ENCODE measurements at places on chromosomes 6 and 20. TPM values are rescaled to one million over a fixed set of nuclear protein-coding genes. Genes with fewer than 3 reads are reported as not detected.

- DNase-seq = peak; percentile 59
These were observed 4.7 kb downstream of the SLCO4A1 start for GRCh38 chr20:62646851-62647520.

GRCh38 chr6:129351807-129352206, 358.2 kb downstream of the ARHGAP18 start:
- no peak for DNase-seq

- DNase-seq = no peak
These were observed 17.5 kb downstream of the CEBPB start for GRCh38 chr20:50208085-50208491.

- no peak for DNase-seq
These were observed 667.8 kb upstream of the GJE1 start for GRCh38 chr6:141464896-141465295.

DNA sequence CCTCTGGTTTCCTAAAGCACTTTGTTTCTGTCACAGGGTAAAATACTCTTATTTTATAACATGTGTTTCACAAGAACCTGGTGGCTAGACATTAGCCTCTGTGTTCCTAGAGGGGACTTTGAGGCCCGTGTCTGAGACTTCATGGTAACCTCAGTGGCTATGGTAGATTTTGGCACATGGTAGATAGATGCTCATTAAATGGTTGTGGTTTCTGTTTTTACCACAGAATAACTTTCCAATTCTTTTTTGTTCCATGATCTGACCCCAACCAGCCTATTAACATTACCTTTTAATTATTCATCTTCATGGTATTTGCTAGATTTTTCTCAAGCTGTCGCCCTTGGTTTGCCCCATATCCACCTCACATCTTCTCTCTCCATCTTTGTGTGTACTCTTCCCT, 34.3 kb downstream of the CCN2 start:
- no peak for DNase-seq

- DNase-seq = no peak
These were observed 79.0 kb downstream of the MAN1A1 start for GRCh38 chr6:119270545-119270944.

GRCh38 chr6:152356662-152357061, 280.5 kb downstream of the SYNE1 start:
- no peak for DNase-seq

GRCh38 chr6:31769684-31770371, 7.3 kb downstream of the VWA7 start:
- peak; percentile 79 for DNase-seq

- DNase-seq = peak; percentile 63
These were observed 101.5 kb downstream of the NOL4L start for GRCh38 chr20:32483351-32484224.

GRCh38 chr6:109793792-109794191, 102.7 kb downstream of the FIG4 start:
- peak; percentile 38 for DNase-seq

DNA sequence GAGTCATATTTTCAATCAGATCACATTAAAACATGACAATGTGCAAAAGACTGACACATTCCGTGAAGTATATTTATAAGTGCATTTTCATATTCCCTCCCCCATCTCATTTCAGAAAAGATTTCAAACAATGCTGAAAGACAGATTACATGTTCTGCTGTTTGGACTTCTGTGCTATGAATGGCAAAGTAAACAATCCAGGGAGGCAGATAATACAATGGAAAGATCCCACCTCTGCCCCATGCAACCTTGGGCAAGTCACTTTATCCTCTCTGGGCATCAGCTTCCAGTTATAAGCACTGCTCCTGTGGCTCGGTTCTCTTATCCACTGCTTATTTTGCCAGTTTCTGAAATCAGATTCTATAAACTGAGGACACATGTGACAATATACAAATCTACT, 110.2 kb downstream of the RCAN2 start:
- DNase-seq = peak; percentile 40

DNA sequence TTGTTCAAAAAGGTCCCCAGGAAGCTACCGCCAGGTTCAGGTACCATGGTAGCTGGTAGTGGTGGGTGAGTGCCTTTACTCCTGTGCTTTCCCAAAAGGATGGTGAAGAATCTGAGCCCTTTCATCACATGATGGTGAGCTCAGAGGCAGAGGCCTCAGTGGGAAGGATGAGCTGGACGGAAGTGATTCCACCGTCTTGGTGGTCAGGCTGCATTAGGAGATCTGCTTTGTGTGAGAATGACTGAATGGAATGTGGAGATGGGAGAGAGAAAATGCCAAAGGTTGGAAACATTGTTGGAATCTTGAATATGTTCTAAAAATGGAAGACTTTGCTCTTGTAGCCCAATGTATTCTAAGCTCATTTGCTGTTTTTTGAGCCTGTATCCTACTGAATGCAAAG, 108.1 kb upstream of the SCP2D1 start:
- DNase-seq = peak; percentile 47

- DNase-seq = no peak
These were observed 10.6 kb downstream of the MYB start for GRCh38 chr6:135191508-135192255.

GRCh38 chr20:2817341-2817726, 1.2 kb downstream of the TMEM239 start:
- no peak for DNase-seq

DNA sequence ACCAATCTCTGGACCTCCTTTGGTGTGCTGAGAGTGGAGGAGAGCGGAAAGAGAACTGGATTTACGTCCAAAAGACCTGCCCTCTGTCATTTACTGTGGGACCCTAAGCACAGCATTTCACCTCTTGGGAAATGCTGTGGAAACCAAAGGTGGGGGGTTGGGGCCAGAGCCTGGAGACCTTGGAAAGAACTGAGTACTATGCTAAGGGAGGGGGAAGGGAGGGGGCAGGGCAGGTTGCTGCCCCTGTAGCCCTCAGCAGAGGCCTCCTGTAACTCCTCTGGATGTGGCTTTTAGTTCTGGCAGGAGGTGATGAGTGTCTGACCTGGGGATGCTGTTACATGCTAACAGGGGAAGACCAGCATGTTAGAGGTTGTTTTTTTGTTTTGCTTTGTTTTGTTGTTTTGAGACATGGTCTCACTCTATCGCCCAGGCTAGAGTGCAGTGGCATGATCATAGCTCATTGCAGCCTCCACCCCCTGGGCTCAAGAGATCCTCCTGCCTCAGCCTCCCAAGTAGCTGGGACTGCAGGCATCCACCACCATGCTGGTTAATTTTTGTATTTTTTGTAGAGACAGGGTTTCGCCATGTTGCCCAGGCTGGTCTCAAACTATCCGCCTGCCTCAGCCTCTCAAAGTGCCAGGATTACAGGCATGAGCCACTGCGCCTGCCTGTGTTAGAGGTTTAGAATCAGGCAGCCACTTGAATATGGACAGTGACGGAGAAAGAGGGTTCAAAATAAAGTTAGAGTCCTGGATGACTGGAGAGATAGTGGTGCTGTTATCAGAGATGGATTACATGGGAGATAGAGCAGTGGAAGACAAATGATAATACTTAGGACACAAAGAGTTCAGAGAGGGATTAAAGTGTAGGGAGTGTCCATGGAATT, 18.4 kb upstream of the PARD6B start:
- no peak for DNase-seq

DNA sequence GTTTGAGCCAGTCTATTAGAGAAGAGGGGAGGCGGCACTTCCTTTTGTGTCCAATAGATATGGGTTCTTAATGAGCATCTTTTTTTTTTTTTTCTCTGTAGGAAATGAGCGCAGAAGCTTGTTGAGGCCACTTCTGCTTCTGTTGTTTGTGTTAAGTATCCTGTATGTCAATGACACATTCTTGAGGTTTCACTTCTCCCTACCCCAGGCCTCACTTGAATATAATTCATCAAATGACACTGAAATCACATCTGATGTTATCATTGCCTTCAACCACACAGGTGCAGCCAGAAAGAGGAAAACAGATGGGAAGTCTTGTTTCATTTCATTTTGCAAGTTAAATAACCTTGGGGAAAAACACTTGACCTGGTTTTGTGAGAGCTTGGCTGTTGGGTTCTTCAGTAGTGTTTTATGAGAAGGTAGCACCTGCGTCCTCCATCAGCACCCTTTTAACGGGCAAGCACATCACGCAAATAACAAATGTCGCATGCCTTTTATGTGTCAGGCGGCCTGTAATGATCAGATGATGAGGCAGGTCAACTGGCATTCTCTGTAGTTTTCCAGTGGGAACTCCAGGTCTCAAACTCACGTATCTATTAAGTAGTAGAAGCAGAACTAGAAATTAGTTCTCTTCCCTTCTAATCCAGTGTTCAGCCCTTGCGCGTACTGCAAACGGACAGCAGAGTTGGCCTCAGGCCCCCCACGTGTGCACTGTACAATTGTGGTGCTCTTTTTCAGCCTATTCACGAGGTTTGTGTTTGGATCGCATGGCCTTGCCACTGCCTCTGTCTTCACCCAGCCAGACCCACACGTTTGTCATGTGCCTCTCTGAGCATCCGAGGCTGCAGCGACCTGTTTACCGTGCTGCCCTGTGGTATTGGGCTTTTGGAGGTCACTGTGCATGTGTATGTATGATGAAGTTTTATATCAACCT, 23.5 kb downstream of the PLEKHG1 start:
- no peak for DNase-seq

- DNase-seq = no peak
These were observed 32.2 kb downstream of the ILRUN start for GRCh38 chr6:34664256-34664971.

DNA sequence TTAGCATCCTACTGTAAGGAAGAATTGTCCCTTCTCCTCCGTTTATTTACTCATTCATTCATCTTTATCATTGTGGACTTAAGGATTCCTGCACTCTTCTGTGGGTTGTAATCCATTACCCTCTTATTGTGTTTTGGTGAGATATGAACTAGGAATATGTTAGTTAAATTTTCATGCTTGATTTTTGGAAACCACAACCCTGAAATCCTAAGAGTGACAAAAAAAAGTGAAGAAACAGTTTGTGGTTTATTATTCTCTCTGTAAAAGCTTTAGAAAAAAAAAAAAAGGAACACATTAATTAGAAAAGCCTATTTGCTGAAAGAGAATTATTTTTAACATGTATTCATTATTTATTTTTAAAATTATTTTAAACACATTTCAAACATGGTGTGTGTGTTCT, 36.7 kb upstream of the INSM1 start:
- DNase-seq = no peak

- DNase-seq = no peak
These were observed 1847.3 kb upstream of the DEFB115 start for GRCh38 chr20:29409833-29410805.

DNA sequence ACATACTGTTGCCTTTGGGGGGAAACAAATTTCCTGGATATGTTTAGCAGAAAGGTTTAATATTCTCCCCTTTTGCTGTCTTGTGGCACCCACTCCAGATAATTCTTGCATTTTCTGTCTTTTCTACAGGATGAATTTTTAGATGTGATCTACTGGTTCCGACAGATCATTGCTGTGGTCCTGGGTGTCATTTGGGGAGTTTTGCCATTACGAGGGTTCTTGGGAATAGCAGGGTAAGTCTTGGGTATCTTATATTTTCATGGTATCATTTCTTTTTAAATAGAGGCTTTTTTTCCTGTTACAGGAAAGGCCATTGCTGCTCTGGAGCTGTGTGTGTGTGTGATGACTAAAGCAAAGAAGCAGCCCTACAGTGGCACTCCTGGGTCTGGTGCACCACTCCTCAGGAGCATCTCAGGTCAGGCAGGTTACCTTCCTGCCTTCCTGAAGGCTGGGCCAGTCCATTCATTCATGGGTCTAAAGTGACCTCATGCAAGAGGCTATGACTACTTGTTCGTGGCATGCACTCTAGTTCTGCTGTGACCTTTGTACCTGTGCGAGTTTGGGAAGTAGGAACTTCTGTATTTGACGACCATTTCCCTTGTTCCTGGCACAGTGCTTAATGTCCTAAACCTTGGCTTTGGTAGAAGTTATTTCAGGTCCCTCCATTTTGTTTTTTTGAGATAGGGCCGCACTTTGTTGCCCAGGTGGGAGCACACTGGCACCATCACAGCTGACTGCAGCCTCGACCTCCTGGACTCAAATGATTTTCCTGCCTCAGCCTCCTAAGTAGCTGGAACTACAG, 2.2 kb downstream of the RAB5IF start:
- peak; percentile 15 for DNase-seq

GRCh38 chr6:30171677-30172471, 8.5 kb downstream of the TRIM15 start:
- no peak for DNase-seq

DNA sequence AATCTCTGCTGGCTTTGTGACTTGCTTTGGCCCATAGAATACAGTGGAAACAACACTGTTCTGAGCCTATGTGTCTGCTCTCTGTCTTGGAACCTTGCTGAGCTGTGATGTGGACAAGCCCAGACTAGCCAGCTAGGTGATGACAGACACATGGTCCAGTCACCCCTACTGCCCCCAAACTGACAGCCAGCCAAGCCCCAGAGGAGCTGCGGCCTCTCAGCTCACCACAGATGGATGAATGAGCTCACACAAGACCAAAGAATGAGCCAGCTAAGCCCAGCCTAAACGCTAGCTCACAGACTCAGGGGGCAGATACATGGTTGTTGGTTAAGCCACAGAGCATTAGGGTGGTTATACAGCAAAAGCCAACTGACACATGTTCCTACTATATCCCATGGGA, 4.1 kb downstream of the AARS2 start:
- DNase-seq = no peak

- no peak for DNase-seq
These were observed 13.0 kb upstream of the MOXD1 start for GRCh38 chr6:132414322-132414721.

GRCh38 chr6:167221400-167222201, 63.8 kb upstream of the GPR31 start:
- DNase-seq = no peak

DNA sequence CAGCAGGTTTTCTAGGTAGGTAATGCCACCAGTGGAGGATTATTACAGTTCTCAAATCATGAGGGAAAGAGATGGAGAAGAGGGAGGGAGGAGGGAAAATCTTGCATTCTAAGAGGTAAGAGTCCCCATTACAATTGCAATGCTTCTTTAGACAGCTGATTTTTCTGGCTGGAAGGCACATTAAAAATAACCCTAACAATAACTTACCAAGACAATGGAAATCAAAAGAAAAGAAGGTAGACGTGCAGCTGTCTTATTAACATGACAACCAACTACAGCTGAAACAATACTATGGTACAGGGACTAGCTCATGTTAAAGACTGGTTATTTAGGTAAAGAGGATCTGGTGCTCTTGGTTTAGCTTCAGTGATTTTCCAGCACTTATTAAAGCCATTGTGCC, 24.6 kb downstream of the MCUR1 start:
- no peak for DNase-seq

CRISP2 gene
- 9.8 TPM for total RNA-seq

FNDC1 gene
- total RNA-seq = 2.3 TPM

OR12D2 gene
- total RNA-seq = not detected

SLC17A3 gene
- 0.29 TPM for total RNA-seq

CYP39A1 gene
- total RNA-seq = 18.5 TPM

TINAG gene
- 8.8 TPM for total RNA-seq

ERVFRD-1 gene
- 0.40 TPM for total RNA-seq

ZBP1 gene
- total RNA-seq = 1.3 TPM

GJA10 gene
- not detected for total RNA-seq

IMPG1 gene
- not detected for total RNA-seq

KHDC1L gene
- not detected for total RNA-seq

PBOV1 gene
- not detected for total RNA-seq

NTSR1 gene
- 0.40 TPM for total RNA-seq

WFDC2 gene
- total RNA-seq = 144 TPM

KHDC1 gene
- 2.9 TPM for total RNA-seq

TMEM74B gene
- 2.0 TPM for total RNA-seq

NFKBIE gene
- 10.9 TPM for total RNA-seq

ACSS1 gene
- total RNA-seq = 70.8 TPM
